ENCODE measurements at places on chromosomes 13 and 19.

GRCh38 chr13:112348642-112349345, 27.4 kb upstream of the SPACA7 start:
- DNase-seq = no peak

DNA sequence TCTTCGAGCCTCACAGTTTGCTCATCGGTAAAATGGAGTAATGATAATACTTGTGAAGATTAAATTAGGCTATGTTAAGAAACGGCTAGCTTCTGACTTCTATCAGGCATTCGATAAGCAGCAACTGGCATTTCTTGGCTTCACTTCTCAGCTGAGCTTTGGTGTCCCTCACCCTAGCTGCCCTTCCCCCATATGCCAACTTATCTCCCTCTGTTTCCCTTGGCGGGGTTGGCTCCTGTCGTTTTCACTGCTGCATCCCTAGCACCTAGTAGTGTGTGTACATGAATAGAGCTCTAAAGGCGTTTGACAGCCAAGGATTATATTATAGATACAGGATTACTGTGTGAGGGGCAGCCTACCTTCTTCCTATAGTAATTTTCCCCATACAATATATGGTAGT, 97.5 kb downstream of the TNFSF11 start:
- DNase-seq = no peak

GRCh38 chr19:38788478-38789243, at the start of gene LGALS7B:
TSS of gene LGALS7B (plus strand) at chr19:38789200. CDS start at chr19:38789227, 27 bp downstream.
- no peak for DNase-seq

GRCh38 chr19:10677751-10678150, 23.5 kb upstream of the QTRT1 start:
- DNase-seq = no peak

DNA sequence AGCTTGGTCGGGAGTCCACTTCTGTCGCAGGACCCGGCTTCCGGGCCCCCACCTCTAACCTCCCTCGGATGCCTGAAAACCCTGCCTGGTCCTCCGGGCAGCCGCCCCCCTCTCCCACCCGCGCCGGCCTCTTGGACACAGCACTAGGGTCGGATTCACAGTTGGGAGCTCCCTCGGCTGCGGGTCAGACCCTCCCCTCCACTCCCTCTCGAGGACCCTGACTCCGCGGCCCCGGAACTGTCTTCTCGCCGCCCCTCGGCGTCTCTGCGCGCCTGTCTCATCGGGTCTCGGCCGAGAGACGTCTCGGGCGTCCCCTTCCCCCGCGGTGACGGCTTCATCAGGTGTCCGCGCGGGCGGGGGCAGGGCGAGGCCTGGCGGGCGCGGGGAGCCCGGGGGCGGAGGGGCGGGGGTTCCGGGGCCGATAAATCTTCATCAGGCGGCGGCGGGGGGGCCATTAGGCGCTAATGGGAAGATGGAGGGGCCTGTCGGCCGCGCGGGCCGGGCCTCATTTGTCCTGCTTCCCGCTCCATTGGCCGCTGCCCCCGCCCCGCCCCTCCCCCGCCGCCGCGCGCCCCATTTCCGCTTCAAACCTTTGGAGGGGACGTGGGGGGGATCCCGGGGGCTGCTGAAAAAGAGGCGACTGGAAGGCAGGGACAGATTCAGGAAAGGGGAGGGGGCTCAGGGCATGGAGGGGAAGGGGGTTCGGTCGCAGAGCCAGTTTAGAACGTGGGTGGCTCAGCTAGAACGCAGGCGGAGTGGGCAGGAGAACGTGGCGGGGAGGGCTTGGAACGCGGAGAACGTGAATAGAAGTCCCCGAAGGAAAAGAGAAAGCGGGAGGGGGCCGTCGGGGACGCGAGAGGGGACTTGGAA, 11.8 kb upstream of the ERFL start:
- no peak for DNase-seq

DNA sequence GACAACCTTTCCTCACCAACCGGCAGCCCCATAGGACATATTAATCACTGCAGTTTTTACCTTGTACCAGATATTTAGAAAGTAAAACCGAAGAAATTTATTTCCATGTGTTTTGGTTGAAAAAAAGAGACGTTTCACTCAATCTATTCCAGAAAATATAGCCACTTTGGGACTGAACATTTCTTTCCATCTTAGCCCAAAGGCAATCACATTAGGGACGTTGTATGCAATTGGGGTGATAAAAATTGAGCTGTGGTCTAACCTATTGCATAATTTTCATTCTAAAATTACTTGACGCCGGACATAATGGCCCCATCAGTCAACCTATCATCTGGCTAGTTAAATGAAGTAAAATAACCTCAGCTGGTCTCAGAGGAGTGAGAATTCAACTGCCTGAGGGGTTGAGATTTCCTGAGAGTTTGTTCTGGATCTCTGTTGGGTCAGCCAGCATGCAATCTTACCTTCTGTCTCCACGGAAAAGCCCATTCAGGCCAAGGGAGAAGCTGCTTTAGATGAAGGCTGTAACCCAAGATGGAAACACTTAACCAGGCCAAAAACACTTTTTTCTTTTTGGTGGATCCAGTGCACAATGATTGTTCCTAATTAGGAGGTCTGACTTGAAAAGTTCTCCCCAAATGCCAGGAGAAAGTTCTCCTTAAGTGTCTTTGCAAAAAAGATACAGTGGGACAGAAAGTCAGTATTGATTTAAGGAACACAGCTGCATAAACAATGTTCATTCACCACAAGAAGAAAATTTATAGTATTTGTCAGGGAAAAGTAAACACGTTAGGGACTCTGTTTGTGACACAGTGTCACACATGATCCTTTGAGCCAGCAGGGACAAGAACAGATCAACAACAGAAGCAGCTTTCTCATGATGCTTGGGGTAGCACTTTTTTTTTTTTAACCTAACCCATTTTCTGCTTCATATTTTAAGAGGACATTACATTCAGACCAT, 34.1 kb downstream of the DLEU7 start:
- DNase-seq = no peak

GRCh38 chr13:37960427-37960826, 90.9 kb upstream of the TRPC4 start:
- DNase-seq = no peak

GRCh38 chr13:93172109-93172508, 54.5 kb upstream of the GPC6 start:
- no peak for DNase-seq

DNA sequence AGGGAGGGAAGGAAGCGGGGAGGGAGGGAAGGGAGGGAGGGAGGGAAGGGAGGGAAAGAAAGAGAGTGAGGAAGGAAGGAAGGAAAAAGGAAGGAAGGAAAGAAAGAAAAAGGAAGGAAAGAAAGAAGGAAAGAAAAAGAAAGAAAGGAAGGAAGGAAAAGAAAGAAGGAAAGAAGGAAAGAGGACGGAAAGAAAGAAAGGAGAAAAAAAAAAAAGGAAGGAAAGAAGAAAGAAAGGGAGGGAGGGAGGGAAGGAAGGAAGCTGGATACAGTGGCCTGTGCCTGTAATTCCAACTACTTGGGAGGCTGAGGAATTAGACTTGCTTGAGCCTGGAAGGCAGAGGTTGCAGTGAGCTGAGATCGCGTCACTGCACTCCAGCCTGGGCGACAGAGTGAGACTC, 35.3 kb downstream of the OLFM2 start:
- no peak for DNase-seq

GRCh38 chr19:10920781-10921180, 7.7 kb downstream of the YIPF2 start:
- no peak for DNase-seq

DNA sequence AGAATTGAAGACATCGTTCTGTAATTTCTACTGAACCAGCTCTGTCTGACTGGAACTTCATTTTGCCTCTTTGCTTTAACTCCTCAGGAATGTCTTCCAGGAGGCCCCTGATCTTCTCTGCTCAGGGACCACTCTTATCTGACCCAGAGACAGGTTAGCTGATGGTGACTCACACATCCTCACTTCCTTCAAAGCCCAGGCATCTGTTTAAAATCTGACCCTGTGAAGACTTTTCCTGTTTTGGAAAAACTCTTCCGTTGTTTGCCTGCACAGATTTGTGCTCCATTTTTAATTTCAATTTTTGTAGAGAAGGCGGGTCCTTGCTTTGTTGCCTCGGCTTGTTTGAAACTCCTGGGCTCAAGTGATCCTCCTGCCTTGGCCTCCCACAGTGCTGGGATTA, 1.6 kb downstream of the ARL11 start:
- no peak for DNase-seq

DNA sequence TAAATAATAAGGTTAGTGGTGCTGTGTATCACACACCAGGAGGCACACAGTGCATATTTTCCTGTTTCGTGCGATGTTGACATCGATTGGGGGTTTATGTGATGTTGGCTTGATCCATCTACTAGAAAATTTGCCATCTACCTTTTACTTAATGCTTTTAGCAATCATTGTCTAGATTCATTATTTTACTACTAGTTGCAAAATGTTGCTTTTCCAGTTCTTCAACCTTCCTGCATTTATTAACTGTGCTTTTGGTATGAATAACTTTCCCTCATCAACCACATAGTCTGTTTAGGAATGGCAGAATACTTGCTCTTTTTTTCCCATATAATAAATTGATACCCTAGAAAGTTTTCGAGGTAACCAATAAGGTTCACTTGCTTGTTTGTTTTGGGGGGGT, 17.5 kb downstream of the C13orf42 start:
- DNase-seq = no peak

GRCh38 chr19:30425885-30426838, 54.0 kb downstream of the ZNF536 start:
- no peak for DNase-seq

DNA sequence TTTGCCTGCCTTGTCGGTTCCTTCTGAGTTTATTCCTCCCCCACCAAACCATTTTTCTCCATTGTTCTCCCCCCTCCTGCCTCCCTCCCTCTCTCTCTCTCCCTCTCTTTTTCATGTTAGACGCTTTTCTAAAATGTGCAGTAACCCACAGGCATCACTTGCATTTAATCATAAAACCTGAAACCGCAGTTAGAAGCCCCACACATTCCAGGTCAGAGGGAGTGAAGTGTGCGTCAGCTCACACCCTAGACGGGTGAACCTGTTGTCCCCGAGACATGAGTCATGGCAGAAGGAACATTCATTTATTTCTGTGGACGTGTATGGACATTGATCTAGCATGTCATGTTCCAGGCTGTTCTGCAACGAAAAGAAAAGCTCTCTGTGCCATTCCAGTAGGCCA, 19.9 kb downstream of the ONECUT3 start:
- no peak for DNase-seq

GRCh38 chr13:110426735-110427134, 119.7 kb downstream of the COL4A2 start:
- no peak for DNase-seq
